ENCODE measurements at places on chromosomes 5 and 9.
A peak's percentile ranks its signal among the peaks of the same experiment; 100 is the strongest.

DNA sequence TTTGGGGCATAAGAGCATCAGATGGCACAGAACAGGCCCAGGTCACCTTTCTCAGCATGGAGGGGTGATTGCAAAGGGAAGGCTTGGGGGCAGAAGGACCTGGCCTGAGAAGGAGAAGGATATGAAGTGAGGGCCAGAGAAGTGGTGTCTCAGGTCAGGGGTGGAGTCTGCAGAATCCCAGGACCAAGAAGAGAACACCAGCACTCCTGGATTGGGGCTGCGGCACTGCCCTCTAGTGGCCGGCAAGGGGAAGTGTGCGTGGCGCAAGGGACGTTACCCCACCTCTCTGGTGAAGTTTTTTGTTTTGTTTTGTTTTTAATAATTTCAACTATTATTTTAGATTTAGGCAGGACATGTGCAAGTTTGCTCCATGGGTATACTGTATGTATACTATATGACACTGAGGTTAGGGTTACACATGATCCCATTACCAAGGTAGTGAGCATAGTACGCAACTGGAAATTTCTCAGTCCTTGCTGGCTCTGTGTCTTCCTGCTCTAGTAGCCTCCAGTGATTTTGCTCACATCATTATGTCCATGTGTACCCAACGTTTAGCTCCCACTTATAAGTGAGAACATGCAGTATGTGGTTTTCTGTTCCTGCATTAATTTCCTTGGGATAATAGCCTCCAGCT lies 1548.6 kb downstream of the EFNA5 start:
- no peak for DNase-seq

GRCh38 chr5:172720655-172721054 lies 50.3 kb downstream of the DUSP1 start:
- DNase-seq, result no peak

GRCh38 chr5:81717860-81718259 lies 33.0 kb downstream of the SSBP2 start:
- DNase-seq, result no peak

DNA sequence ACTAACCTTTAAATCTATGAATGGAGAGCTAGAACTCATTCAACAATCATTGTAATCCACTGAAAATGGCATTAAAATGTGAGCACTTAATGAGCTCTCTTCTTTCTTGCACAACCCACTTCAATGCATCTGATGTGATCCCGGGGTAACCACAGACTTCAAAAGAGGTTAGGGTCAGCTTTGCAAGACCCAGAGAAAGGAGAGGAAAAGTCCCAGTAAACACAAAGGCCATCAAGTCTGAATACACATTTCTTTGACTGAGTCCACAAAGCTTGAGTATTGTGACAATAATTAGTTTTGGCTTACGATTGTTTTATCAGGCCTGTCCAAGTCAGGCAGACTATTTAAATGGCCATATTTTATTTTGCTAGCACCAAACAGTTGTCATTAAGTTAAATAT lies 148.8 kb upstream of the ZNF608 start:
- DNase-seq, result no peak

DNA sequence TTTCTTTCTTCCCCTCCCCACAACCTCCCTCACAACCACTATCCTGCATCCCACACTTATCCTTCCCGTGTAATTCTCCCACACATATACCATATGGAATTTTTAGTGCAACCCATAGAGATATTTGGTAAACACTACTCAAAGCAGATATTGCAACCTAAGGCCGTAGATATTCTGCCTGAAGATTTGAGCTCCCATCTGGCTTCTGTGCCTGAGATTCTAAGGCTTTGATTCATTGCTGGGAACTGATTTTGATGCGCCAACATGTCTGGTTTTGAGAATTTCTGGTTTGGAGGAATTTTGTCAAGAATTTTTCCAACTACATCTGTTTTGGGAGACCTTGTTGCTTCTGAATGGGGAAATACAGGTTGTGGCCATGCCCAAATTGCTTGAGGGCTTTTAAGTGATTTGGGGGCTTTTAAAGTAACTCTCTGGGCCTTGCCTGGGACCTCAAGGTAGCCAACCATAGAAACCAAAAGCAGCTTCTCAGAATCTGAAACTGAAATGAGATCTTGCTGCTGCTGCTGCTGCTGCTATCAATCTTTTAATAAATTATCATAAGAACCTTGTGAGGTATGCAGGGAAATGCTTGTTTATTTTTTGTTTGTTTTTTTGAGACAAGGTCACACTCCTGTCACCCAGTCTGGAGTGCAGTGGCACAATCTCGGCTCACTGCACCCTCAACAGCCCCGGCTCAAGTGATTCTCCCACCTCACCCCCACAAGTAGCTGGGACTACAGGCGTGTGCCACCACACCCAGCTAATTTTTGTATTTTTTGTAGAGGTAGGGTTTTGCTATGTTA lies 36.2 kb downstream of the PLAC8L1 start:
- DNase-seq, result no peak

DNA sequence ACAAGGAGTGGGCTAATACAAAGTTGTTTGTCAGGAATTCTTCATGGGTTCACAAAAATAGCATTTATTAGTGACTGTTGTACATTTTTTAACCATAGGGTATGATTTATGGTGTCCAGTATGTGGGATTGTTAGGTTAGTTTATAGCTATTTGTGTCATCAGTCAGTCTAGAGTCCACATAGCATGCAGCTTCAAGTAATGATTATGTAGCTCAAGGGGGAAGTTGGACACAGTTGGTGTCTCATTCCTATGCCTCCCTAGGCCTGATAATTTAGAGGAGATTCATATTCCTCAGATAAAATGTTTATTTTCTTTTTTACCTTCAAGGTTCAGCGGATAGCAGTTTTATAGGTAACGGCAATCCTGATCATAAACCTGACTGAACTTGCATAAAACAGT lies 153.8 kb downstream of the OXCT1 start:
- no peak for DNase-seq

DNA sequence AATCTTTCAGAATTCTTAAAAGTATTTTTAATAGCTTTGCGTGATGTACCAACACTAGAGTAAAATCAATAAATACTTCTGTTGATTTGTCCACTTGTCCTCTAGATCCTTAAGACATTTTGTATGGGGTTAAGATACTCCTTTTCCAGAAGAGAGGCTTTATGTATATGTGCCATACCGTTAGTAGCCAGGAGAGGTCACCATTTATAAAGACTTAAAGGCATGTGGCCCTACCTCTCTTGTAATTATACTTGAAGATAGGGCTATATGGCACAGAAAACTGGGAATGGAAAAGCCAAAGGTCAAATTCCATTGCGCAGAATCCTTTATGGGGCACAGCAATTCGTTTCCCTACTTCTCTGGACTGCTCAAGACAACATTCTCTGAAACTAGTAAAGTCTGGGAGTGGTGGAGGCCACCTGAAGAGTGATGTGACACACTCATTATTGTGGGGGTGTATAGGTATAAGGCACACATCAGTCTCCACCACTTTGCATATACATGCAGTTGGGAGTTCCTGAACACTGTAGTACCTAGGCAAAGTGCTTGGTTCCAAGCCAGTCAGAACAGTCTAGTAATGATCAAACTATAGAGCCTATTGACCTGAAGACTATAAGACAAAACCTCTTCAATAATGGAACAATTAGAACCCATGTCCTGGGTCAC lies 140.1 kb upstream of the FBXL17 start:
- no peak for DNase-seq

- DNase-seq, result no peak
These were observed 63.9 kb downstream of the PARP8 start for GRCh38 chr5:50730336-50730735.

GRCh38 chr5:76299592-76299991 lies 103.5 kb upstream of the IQGAP2 start:
- DNase-seq, result no peak

DNA sequence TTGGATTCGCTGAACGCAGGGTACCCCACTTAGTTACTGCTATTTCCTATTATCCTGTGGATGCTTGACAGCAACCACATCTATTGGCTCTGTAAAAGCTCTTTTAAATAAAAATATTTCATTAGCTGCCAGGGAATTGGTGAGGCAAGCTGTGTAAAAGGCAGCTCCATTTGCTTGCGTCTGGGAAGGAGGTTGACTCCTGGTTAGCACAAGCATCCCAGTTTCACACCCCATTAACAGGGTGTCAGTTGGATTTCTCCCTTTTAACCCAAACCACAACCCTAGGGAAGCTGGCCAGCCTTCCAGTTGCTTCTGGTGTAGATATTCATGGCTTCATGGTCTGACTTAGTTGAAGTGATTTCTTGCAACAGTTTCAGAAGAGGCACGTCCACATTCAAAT lies 151.0 kb downstream of the GPBP1 start:
- DNase-seq, result no peak

DNA sequence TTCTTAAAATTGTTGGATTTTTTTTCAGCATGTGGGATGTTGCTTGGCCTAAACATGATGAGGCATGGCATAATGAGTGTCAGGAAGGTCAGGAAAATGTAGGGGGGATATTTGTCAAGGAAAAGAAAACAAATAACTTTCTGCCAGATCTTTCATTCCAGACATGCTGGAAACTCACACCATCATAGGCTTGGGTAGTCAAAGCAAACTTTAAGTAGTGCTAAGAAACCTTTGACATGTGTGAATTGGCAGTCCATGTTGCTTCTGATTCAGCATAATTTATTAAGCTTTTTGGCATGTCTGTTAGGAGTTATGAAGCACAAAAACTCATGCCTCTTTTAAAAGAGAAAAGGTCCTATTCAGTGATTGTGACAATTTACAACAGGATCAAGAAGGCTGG lies 61.3 kb upstream of the MTAP start:
- no peak for DNase-seq

- no peak for DNase-seq
These were observed 57.4 kb downstream of the CFAP95 start for GRCh38 chr9:69877852-69878514.

- no peak for DNase-seq
These were observed 488.6 kb downstream of the TLR4 start for GRCh38 chr9:118192807-118193206.

GRCh38 chr9:86668488-86668887 lies 278.8 kb downstream of the GAS1 start:
- DNase-seq, result no peak

DNA sequence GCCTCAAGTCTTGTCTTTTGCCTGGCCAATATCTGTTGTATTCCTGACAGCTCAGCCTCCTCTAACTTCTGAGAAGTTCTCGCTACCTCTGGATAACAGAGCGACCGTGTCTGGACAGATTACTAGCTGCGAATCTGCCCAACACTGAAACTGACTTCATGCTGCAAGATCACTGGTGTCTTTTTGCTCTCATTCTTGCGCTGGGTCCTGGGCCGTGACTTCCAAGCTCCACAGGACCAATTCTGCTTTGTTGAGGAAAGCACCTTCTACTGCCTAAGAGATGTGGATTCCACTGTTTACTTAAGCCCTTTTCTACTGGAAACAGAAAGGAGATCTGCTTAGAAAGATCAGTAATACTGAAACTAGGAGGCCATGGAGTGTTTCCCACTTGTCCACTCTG lies 978.8 kb upstream of the DMAC1 start:
- DNase-seq, result no peak

DNA sequence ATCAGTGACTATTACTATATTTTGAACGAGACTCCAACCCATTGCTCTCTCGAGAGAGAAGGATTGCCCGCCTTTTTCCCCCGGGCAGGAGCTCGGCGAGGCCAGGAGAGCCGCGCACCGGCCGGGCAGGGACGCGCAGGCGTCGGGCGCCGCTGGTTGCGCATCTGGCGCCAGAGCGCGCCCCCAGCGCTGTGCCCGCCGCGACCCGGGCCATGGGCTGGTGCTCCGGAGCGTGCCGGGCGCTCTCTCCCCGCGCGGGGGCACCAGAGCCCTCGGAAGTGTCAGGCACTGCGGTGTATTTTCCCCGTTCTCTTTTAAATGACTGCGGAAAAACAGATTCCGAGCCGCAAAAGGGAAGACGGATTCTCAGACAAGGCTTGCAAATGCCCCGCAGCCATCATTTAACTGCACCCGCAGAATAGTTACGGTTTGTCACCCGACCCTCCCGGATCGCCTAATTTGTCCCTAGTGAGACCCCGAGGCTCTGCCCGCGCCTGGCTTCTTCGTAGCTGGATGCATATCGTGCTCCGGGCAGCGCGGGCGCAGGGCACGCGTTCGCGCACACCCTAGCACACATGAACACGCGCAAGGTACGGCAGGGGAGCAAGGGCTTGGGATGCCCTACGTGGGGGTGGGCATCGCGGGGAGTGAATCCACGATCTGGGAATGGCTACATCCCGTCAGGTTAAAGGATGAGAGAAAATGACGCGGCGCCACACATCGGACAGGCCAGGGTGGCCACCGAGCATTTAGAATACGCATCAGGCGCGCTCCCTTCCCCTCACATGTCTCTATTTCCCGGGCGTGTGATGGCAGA lies 1.1 kb upstream of the NTRK2 start:
- peak; percentile 18 for DNase-seq

DNA sequence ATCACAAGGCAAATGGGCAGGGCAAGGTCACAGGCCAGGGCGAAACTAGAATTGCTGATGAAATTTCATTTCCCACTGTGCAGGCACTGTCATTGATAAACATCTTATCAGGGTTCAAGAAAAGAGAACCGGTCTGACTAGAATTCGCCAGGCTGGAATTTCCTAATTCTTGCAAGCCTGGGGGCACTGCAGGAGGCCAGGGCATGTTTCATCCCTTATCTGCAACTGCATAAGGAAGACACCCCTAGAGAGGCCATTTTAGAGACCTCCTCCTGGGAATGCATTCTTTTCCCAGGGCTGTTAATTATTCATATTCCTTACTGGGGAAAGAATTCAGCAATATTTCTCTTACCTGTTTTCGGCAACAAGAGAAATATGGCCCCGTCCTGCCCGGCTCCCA lies 266.2 kb upstream of the CYLC2 start:
- no peak for DNase-seq

- DNase-seq, result no peak
These were observed 249.2 kb upstream of the POU5F2 start for GRCh38 chr5:93990504-93991070.

DNA sequence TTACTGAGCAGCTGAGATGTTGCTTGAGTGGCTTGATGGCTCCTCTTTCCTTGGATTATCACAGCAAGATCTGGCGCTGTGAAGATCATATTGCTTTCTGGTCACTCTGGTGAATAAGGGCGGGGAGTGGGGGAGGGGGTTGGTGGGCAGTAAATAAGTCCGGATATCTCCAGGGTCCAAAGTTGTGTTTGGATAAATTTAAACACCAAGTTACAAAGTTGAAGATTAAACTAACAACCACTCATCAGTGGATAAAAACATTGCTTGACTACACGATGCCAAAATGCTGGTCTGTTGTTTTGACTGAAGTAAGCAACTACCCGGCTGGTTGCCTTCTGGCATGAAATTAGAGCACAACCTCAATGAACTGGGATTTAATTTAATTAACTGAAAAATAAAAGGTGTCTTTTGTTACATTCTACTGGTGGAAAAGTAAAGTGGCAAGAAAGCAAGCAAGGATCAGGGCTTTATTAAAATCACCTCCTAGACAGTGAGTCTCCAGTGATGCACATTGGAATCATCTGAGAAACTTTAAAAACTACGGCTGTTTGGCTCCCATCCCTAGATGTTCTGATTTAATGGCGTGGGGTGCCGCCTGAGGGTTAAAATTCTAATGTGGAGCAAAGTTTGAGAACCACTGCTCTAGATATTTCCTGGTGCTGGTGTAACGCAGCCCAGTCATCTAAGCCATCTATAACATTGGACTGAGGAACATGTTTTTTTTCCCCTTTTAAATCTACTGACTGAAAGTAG lies 86.7 kb upstream of the AGXT2 start:
- no peak for DNase-seq

- no peak for DNase-seq
These were observed 125.6 kb upstream of the TARS1 start for GRCh38 chr5:33315189-33315588.

- DNase-seq, result no peak
These were observed 8.7 kb downstream of the PHF19 start for GRCh38 chr9:120868339-120868675.
